ENCODE measurements at places on chromosomes 5 and 9.

DNA sequence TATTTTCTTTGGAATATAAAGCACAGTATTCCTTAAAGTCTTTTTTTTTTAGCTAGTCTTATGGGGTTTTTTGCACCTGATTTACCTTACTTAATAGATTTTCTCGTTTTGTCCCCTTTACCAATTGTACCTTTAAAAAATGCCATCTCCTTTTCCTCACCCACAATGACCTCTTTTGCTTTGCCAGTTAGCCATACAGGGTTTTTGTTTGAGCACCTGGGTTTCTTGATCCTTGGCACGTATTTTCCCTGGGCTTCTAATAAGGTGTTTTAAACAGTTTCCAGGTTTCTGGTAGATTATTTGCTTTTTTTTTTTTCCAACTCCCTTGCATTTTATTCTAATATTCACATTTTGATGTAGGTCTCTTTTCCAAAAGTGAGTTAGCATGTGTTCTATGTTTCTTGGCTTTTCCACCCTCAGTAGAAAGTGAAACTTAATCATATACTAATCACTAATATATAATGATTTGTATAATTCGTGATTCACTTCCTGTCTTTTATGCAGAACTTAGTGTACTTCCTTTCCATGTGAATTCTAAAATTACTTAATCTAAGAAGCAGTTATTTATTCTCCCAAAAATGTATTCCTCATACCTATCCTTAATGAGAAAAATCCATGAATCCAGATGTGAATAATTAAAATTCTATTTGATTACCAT is 673.9 kb upstream of the RGMB start:
- no peak for DNase-seq

- DNase-seq, result no peak
Observed at GRCh38 chr5:154521756-154522155, 43.7 kb upstream of the HAND1 start.

DNA sequence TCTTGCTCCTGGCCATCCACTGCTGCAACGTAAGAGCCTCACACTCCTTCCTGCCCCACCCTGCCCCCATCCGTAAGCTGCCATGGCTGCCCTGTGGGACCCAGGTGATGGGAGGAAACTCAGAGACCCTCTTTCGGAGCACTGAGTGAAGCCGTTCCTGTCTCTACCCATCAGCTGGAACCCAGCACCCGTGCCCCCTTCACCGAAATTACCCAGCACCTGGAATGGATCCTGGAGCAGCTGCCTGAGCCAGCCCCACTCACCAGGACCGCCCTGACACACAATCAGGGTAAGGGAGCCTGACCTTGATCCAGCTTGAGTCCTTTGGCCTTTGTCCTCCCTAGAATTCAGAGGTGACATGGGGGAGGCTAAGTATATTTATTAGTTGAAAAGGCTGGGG is 3.2 kb downstream of the TESK1 start:
- no peak for DNase-seq

GRCh38 chr5:107402434-107403227 is 268.1 kb downstream of the EFNA5 start:
- no peak for DNase-seq

GRCh38 chr9:26956860-26957233 is 635 bp downstream of the IFT74 start:
- no peak for DNase-seq

DNA sequence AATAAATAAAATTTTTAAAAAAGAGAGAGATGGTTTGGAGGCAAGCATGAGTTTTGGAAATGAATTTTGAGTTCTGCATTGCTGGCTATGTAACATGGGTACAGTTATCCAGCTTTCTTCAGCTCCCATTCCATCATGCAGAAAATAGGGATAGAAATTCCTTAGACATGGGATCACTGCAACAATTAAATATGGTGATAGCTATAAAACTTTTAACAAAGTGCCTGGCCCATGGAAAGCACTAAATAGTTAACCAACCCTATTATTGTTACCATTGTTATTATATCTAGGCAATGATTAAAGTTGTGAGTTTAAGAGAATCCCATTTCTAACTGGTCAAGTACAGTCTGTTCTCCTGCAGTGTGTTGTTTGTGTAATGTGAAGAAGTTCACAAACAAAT is 115.4 kb upstream of the GAS1 start:
- DNase-seq, result no peak

GRCh38 chr5:126692971-126693370 is 84.0 kb upstream of the LMNB1 start:
- DNase-seq, result no peak

DNA sequence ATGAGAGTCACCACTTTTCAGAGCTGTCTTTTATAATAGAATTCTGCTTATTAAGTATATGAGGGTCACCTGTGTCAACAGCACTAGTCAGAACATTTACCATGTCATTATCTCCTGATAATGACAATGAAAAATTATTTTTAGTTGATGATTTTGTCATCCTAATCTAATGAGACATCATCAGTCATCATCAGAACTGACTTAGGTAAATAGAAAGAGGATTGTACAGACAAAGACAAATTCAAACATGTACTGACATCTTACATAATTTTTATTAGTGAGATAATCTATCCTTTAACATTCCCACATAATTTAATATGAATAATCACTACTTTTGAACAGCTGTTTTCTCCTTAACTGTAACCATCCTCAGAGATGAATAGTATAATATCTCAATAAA is 22.6 kb downstream of the CDH9 start:
- no peak for DNase-seq

GRCh38 chr9:126981218-126981617 is 66.6 kb downstream of the RALGPS1 start:
- no peak for DNase-seq

All from stimulated activated CD8-positive, alpha-beta memory T cell treated with anti-CD3 and anti-CD28 coated beads, Interleukin-4, amount 100 ng/mL, for 1 hour (primary cell).